ENCODE measurements at places on chromosomes 6 and 20. TPM values are rescaled to one million over a fixed set of nuclear protein-coding genes. Genes with fewer than 3 reads are reported as not detected.

VPS16 gene
- 23.8 TPM for total RNA-seq

PCMT1 gene
- total RNA-seq = 43.3 TPM

CAP2 gene
- 3.0 TPM for total RNA-seq

NINL gene
- 4.8 TPM for total RNA-seq

TMEM200A gene
- 0.16 TPM for total RNA-seq
